ENCODE measurements at places on chromosomes 3 and 15.
A peak's percentile ranks its signal among the peaks of the same experiment; 100 is the strongest.

- peak; percentile 43 for ATAC-seq
Measured at GRCh38 chr3:184602372-184603150, 41.0 kb downstream of the EPHB3 start.

GRCh38 chr3:195224980-195225580 lies 45.9 kb downstream of the XXYLT1 start:
- ATAC-seq: no peak

GRCh38 chr3:147404000-147404799 lies 2.1 kb downstream of the ZIC4 start:
- ATAC-seq: no peak

DNA sequence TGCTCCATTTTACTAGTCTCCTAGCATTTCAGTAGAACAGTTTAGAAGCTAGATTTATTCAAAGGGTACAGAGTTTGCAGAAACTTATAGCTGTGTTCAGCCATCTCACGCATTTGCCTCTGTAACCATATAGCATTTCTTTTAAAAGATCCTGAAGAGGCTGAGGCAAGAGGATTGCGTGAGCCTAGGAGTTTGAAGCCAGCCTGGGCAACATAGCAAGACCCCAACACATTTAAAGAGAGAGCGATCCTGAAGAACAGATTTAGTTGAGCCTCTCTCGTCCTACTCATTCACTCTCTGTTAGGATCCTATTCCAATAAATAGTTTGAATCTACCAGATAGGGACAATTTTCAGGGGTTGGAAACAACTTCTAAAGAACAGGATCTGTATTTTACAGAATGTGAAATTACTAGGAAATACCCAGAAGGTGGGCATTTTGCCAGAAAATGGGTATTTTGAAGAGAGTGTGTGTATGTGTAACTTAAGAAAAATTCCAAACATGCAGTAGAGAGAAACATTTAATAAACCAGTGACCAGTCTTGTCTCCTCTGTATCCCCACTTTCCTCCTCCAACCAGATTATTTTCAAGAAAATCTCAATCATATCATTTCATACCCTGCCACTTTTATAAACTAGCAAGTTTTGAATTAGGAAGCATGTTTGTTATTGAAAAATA lies 4.5 kb downstream of the EIF3J start:
- no peak for ATAC-seq
